ENCODE measurements at places on chromosomes 13 and 19.

- peaks cover 54% of the 10 kb centered on the region for H3K4me1 ChIP-seq
- no peaks in the 10 kb centered on the region for H3K27me3 ChIP-seq
- H3K4me3 ChIP-seq, result no peak overlapping the region
These were observed 7.2 kb upstream of the FCHO1 start for GRCh38 chr19:17743874-17744580.

DNA sequence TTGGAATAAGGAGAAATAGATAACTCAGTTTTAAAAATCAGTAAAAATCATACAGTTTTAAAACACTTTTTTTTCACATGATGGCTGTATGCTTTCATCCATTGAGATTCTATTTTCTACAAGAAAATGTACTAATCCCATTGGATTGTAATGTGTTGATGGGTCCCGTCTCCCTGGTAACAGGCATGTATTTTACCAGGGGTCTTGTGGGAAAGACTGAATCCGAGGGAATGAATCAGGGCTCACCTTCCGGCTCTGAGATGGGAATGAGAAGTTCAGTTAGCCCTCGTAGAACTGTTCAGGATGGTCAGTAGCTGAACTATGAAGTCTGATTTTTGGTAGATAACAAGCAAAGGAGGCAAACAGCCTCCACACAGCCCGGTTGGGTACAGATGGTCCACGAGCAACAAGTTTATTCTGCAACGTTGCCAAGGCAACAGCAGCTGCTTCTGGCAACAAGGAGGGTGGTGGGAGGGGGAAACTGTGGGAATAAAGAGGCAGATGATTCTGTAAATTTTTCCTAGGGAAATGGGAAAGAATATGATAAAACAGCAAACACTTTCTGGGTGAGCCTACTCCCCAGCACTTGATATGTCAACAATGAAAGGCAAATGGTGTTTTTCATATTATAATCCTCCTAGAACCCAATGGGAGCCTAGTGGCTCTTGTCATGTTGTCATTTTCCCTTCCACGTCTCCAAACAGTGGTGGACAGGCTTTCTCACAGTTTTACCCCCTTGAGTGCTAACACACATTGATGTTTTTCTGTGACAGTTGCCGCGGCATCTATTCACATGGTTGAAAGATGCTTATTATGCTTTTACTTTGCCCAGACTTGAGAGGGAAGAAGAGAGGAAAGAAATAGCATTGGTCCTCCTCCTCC is 12.4 kb upstream of the SIAH3 start:
- H3K27me3 ChIP-seq, result peaks cover 18% of the 10 kb centered on the region
- no peak overlapping the region for H3K4me3 ChIP-seq
- H3K36me3 ChIP-seq, result no peaks in the 10 kb centered on the region
- H3K4me1 ChIP-seq, result no peaks in the 10 kb centered on the region

- peaks cover 8% of the 10 kb centered on the region for H3K27me3 ChIP-seq
- H3K4me1 ChIP-seq, result peaks cover 5% of the 10 kb centered on the region
- DNase-seq, result no peak
- no peaks in the 10 kb centered on the region for H3K36me3 ChIP-seq
These were observed 97.3 kb downstream of the STARD13 start for GRCh38 chr13:33188093-33188882.

- peaks cover 46% of the 10 kb centered on the region for H3K27me3 ChIP-seq
- no peaks in the 10 kb centered on the region for H3K4me1 ChIP-seq
- DNase-seq, result no peak
- H3K4me3 ChIP-seq, result no peak overlapping the region
- H3K36me3 ChIP-seq, result no peaks in the 10 kb centered on the region
These were observed 692 bp downstream of the CYP4F2 start for GRCh38 chr19:15897026-15897737.

DNA sequence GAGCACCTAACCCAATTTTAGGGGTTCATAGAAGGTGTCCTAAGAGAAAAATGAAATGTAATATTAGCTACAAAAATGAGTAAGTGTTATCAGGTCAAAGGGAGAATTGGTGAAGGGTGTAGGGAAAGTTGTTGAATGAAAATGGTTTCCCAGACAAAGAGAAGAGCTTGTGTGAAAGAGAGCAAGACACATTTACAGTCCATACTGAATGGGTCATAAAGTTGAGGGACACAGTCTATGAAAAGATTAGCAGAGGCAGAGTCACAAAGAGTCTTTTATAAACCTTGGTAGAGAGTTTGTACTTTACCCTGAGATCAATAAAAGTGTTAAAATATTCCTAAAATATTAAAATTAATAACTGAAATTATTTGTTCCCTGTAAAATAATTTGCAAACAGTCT is 759.4 kb downstream of the DIAPH3 start:
- no peaks in the 10 kb centered on the region for H3K36me3 ChIP-seq
- no peaks in the 10 kb centered on the region for H3K27me3 ChIP-seq
- H3K27ac ChIP-seq, result no peak overlapping the region
- no peak overlapping the region for H3K4me3 ChIP-seq

GRCh38 chr13:68124437-68125086 is 894.4 kb upstream of the PCDH9 start:
- DNase-seq, result no peak
- no peak overlapping the region for H3K27ac ChIP-seq
- no peaks in the 10 kb centered on the region for H3K27me3 ChIP-seq
- H3K4me1 ChIP-seq, result no peaks in the 10 kb centered on the region
- H3K36me3 ChIP-seq, result no peaks in the 10 kb centered on the region

DNA sequence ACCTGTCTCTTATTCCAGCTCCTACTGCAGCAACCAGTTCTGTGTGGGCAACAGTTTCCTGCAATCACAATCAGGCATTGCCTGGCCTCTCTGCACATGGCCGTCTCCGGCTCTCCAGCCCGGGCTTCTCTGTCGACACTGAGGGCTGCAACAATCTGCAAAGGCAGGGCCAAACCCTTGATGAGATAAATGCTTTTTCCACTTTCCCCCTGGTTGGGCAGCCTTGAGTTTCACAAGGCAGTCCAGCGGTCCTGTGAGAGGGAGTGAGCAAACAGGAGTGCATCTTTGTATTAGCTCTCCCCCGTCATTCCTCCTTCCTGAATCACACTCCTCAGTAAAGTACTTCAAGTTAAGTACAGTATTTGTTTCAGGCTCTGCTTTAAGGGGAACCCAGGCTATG is 40.7 kb upstream of the VWA8 start:
- H3K27ac ChIP-seq, result no peak overlapping the region
- H3K4me1 ChIP-seq, result no peaks in the 10 kb centered on the region

DNA sequence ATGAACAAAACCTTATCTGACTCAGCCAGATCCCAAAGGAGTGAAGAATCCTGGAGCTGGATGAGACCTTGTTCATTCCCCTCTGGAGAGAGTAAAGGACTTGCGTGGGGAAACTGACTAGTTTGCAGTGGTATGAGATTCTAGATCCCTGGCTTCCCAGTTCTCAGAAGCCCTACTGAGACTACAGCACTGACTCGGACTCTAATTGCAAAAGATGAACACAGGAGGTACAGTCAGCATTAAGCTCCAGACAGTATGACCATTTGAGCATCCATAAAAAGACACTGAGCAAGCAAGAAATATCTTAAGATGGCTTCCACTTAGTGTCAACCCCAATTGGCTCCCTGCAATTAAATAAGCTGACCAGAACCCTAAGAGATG is 6.8 kb downstream of the ZC3H4 start:
- peaks cover 33% of the 10 kb centered on the region for H3K36me3 ChIP-seq
- no peak overlapping the region for H3K4me3 ChIP-seq
- H3K27ac ChIP-seq, result no peak overlapping the region

- no peak overlapping the region for H3K27ac ChIP-seq
- H3K4me3 ChIP-seq, result no peak overlapping the region
- no peaks in the 10 kb centered on the region for H3K4me1 ChIP-seq
These were observed 36.5 kb downstream of the B3GLCT start for GRCh38 chr13:31236211-31236786.

DNA sequence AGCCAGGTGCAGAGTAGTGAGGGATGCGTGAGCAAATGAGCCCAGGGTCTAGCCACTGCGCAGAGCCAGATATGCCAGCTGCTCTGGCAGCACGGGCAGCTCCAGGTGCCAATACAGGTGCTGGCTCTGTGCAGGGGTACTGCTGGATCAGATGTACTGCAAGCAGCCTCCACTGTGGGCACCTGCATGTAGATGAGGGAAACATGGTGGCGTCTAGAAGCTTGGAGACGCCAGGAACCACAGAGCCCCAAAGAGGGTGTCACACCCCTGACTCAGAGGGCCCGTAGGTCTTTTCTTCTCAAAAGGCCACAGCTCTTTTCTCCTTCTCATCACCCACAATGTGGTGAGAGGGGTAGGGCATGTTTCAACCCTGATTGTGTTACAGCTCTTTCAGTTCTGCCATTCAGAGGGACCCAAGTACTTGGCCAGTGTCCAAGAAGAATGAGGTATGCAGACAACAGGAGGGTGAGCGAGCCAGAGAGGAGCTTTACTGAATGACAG is 244.4 kb upstream of the SLITRK1 start:
- H3K36me3 ChIP-seq, result no peaks in the 10 kb centered on the region
- no peaks in the 10 kb centered on the region for H3K4me1 ChIP-seq
- no peak overlapping the region for H3K27ac ChIP-seq
- H3K27me3 ChIP-seq, result no peaks in the 10 kb centered on the region
- no peak overlapping the region for H3K4me3 ChIP-seq
- DNase-seq, result no peak

DNA sequence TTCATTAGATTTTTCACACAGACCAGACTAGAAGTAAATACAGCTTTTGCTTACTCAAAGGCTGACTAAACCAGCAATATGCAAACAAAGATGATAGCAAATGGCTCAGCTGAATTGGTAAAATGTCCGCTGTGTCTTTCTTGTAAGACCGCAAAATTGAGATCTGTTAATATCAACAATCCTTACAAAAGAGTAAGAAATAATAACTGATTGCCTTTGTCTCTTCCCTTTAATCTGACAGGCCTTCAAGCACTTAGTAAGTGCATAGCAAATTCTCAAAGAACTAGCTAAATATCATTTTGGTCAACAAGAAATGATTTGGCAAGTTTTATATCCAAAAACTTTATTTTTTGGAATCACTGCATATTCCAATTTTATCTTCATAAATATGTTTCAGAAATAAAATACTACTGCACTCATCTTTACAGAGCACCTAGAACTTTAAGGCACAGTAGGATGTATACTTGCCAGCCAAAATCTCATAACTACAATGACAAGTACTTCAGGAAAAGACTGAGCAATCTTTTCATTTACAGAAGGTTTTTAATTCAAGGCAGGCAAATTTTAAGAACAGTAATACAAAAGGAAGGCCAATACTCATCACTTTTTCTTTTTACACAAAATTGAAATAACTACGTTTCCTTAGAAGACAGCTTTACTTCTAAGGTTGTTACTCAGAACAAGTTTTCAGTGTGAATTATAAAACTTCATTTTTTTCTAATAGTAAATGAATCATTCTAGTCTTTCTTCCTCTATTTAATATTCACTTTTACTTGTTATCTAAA is 1.1 kb downstream of the ELF1 start:
- H3K36me3 ChIP-seq, result peaks cover 28% of the 10 kb centered on the region
- peak overlapping the region; percentile 86 for H3K4me3 ChIP-seq
- H3K27me3 ChIP-seq, result no peaks in the 10 kb centered on the region
- H3K4me1 ChIP-seq, result peaks cover 25% of the 10 kb centered on the region

DNA sequence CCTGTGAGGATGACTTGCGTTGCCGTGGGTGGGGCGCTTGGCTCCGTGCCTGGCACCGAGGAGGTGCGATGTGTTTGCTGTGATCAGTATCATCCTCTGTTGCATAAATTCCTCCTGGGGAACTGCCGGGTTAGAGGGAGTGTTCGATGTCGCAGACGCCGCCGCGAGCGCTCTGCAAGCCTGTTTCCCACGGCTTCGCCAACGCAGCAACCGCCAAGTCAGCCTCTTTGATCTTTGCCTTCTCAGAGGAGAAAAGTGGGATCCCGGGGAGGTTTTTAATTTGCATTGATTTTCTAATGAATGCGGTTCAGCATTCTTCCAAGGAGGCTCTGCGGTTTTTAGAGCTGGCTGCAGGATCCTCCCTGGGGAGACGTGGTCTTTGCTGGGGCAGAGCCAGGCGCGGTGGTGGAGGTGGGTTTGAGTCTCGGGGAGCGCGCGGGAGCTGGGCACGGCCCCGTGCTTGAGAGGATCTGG is 7.6 kb downstream of the GPR32 start:
- peaks cover 3% of the 10 kb centered on the region for H3K4me1 ChIP-seq
- H3K27me3 ChIP-seq, result peaks cover 60% of the 10 kb centered on the region
- peak overlapping the region; percentile 37 for H3K27ac ChIP-seq
- H3K4me3 ChIP-seq, result no peak overlapping the region
- no peaks in the 10 kb centered on the region for H3K36me3 ChIP-seq

GRCh38 chr13:67619351-67619994 is 389.3 kb upstream of the PCDH9 start:
- H3K4me1 ChIP-seq, result no peaks in the 10 kb centered on the region
- H3K27ac ChIP-seq, result no peak overlapping the region
- H3K36me3 ChIP-seq, result no peaks in the 10 kb centered on the region
- no peak overlapping the region for H3K4me3 ChIP-seq

DNA sequence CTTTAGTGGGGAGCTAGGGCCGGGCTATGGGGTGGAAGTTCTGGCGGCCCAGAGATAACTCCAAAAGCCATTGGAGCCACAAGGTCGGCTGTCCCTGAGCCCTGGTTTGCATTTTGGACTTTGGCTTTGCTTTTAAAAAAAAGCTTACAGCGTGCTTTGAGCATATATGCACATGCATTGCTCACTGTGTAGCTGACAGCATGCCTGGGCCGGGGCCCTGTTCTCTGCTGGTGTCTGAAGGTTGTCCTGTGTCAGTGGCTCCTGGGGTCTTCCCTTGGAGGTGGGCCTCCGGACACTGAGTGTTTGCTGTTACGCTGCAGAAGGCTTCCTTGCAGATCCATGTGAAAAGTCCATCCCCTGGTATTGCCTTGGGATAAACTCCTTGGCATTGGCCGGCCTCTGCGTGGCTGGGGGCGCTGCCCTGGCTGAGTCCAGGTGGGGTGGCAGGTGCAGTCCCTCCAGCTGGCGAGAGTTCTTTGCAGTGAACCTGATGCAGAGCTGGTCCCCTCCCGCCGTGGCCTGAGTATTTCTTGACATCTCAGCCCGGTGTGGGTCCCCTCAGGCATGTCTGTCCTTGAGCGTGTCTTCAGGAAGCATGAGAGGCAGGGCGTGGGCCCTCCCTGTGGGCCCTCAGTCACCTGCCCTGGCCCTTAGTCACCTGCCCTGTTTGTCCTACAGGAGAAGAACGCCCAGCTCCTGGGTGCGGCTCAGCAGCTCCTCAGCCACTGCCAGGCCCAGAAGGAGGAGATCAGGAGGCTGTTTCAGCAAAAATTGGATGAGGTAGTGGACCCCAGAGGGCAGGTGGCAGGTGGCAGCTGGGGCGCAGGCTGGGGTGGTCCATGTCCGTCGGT is 23.0 kb downstream of the PLEKHJ1 start:
- DNase-seq, result no peak
- H3K4me3 ChIP-seq, result peak overlapping the region; percentile 14
- peaks cover 63% of the 10 kb centered on the region for H3K36me3 ChIP-seq

Measured in stimulated activated naive B cell treated with anti-CD40 and anti-IgM and Interleukin-4, amounts not matched to agents 10 μg/mL and 1 μg/mL and 100 μg/mL, for 72 hours (primary cell).